ENCODE measurements at places on chromosomes 16 and 17. TPM values are rescaled to one million over a fixed set of nuclear protein-coding genes. Genes with fewer than 3 reads are reported as not detected.

Gene SMTNL2
- not detected for total RNA-seq

Gene PSMB3
- total RNA-seq: 257 TPM

Gene SLC16A5
- total RNA-seq: 20.9 TPM

Gene FNDC8
- not detected for total RNA-seq

GRCh38 chr17:78915872-78916632, 9.1 kb downstream of the TIMP2 start:
- DNase-seq: peak; percentile 59
- H3K27me3 ChIP-seq: no peaks in the 10 kb centered on the region
- H3K4me3 ChIP-seq: peak overlapping the region; percentile 10
- peak overlapping the region; percentile 64 for H3K27ac ChIP-seq

- peak overlapping the region; percentile 88 for H3K4me3 ChIP-seq
- DNase-seq: no peak
- peaks cover 32% of the 10 kb centered on the region for H3K4me1 ChIP-seq
- no peaks in the 10 kb centered on the region for H3K27me3 ChIP-seq
- peak overlapping the region; percentile 64 for H3K27ac ChIP-seq
- H3K36me3 ChIP-seq: no peaks in the 10 kb centered on the region
Measured at GRCh38 chr16:4318451-4318910, 2.6 kb downstream of the GLIS2 start.

DNA sequence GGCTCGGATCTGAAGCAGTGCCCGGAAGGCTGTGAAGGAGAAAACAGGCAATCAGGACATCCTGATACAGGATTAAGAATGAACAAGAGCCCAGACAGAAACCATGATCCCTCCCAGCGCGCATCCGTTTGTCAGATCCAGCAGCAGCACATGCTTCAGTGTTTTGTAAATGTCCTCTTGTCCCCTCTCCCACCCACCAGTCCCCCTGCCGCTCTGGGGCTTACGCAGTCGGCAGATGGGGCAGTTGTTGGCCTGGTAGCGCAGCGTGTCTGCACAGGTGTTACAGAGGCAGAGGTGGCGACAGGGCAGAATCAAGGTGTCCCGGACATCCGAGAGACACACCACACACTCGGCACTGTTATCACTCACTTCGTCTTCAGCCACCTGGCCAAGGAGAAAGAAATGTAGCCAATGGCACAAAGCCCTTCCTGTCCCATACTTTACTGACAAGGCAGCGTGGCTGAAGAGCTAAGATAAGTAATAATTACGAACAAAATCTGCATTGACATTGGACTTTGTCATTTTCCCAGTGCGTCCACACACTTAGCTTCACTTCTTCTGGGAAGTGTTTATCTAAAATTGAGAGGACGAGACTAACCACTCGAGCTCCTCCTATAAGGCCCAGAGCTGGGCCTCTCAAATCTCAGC, 20.7 kb upstream of the FOXJ1 start:
- DNase-seq: no peak
- H3K27ac ChIP-seq: no peak overlapping the region
- peaks cover 50% of the 10 kb centered on the region for H3K27me3 ChIP-seq
- H3K4me1 ChIP-seq: peaks cover 6% of the 10 kb centered on the region
- H3K36me3 ChIP-seq: no peaks in the 10 kb centered on the region

DNA sequence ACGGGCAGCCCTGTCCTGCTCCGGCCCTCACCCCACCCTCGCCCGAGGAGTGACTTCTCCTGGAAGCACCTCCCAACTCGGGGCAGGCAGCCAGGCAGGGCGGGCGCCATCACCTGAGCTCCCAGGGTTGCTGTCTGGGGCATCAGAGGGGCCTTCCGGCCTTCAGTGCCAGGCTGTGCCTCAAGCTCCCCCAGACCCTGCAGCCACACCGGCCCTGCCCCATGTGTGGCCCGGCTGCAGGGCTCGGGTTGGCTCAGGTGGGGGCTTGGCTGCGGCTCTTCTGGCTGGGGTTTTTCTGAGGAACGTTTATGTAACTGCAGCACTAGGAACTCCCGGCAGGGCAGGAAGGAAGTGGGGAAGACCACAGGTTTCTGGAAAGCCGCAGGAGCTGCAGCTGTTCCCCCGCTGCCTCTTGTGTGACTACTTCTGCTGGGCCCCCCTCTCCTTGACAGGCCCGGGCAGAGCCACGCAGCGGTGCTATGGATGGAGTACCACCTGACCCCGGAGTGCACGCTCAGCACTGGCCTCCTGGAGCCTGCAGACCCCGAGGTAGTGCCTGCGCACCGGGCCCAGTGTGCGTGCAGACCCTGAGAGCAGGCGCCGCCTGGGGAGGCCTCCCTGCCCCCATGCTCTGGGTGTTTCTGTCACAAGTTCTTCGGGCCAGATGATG, 45.6 kb downstream of the PRMT7 start:
- DNase-seq: no peak
- no peak overlapping the region for H3K27ac ChIP-seq
- H3K27me3 ChIP-seq: no peaks in the 10 kb centered on the region
- H3K36me3 ChIP-seq: no peaks in the 10 kb centered on the region

DNA sequence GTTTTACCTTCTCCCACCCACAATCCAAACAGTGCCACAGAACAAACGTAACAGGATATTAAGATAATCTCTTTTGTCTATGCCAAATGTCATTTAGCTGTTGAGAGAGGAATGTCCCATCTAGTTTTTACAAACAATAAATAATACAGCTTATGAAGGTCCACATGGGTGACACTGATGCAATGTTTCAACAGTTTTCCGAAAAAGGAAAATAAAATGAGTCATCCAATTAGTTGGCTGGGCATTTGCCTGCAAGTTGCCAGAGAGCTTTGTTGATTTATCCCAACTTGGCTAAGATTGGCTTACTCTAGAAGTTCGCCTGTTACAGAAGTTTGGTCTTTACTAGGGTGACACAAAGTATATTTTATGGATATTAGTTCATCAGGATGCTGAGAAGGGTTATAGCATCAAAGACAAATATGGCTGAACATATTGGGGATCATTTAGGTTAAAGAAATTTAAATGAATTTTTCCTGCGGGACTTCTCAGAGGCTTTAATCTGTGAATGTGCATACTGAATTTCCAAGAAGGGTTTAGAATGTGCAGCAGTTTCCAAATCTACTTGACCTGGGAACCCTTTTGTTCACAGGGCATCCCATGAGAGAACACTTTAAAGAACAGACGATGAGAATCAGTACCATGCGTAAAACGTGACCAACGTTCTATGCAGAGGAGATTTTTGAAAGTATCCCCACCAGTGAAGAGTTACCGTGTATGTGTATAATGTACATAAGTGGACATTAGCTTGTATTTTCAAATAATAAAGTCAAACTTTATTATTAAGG, 73.1 kb downstream of the CDH13 start:
- peak overlapping the region; percentile 29 for H3K4me3 ChIP-seq
- no peaks in the 10 kb centered on the region for H3K36me3 ChIP-seq
- H3K27ac ChIP-seq: peak overlapping the region; percentile 74
- DNase-seq: peak; percentile 78

DNA sequence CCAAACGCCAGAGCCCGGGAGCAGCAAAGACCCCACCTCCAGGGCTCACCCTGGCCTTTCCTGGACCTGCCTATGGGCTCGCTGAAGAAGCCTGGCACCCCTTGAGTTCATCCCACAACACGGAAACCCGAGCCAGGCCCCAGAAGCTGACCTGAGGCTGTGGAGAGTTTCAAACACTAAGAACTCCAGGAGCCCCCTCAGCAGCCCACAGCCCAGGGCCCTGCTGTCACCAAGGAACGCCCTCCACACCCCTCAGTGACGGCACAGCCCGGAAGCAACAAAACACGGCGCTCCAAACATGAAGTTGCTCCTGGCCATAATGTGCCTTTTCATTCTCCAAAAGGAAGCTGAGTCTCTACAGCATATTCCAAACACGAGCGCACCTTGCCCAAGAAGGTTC, 9.2 kb downstream of the SLC38A10 start:
- no peaks in the 10 kb centered on the region for H3K27me3 ChIP-seq
- peak overlapping the region; percentile 62 for H3K27ac ChIP-seq
- peaks cover 5% of the 10 kb centered on the region for H3K36me3 ChIP-seq
- H3K4me1 ChIP-seq: peaks cover 7% of the 10 kb centered on the region
- no peak overlapping the region for H3K4me3 ChIP-seq

GRCh38 chr16:82091241-82091640, 56.2 kb downstream of the HSD17B2 start:
- DNase-seq: peak; percentile 19
- H3K4me1 ChIP-seq: peaks cover 6% of the 10 kb centered on the region
- H3K27me3 ChIP-seq: no peaks in the 10 kb centered on the region
- H3K27ac ChIP-seq: no peak overlapping the region
- H3K36me3 ChIP-seq: no peaks in the 10 kb centered on the region

- peak overlapping the region; percentile 84 for H3K4me3 ChIP-seq
- DNase-seq: peak; percentile 91
- H3K36me3 ChIP-seq: peaks cover 32% of the 10 kb centered on the region
- H3K27me3 ChIP-seq: no peaks in the 10 kb centered on the region
- H3K27ac ChIP-seq: peak overlapping the region; percentile 93
- peaks cover 46% of the 10 kb centered on the region for H3K4me1 ChIP-seq
Measured at GRCh38 chr16:72787514-72788268, 260.2 kb downstream of the ZFHX3 start.

- peaks cover 11% of the 10 kb centered on the region for H3K4me1 ChIP-seq
- DNase-seq: no peak
- peaks cover 7% of the 10 kb centered on the region for H3K27me3 ChIP-seq
Measured at GRCh38 chr17:68768804-68769203, 167.6 kb upstream of the FAM20A start.

Measured in HFFc6 (cell line).